B cell (primary cell): ENCODE measurements at places on chromosomes 16 and 17. TPM values are rescaled to one million over a fixed set of nuclear protein-coding genes. Genes with fewer than 3 reads are reported as not detected.

GRCh38 chr16:73228649-73229048, 180.7 kb upstream of the ZFHX3 start:
- no peak for DNase-seq

DNA sequence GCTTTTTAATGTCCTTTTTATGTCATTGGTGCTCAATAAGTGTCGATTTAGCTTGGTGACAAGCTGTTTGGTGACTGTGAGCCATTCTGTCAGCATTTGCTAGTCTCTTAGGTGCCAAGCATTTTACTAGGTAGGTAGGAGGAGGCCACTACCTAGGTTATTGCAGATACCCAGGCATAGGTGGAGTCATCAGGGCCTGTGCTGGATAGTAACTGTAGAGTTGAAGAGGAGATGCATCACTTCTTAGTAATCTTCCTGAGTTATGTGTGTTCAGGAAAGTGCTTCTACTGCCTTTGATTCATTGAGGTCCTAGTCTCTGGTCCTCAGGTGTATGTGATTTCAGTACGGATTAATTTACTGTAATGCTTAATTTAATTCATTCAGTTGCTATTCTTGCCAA, 17.7 kb downstream of the USP10 start:
- DNase-seq: no peak

DNA sequence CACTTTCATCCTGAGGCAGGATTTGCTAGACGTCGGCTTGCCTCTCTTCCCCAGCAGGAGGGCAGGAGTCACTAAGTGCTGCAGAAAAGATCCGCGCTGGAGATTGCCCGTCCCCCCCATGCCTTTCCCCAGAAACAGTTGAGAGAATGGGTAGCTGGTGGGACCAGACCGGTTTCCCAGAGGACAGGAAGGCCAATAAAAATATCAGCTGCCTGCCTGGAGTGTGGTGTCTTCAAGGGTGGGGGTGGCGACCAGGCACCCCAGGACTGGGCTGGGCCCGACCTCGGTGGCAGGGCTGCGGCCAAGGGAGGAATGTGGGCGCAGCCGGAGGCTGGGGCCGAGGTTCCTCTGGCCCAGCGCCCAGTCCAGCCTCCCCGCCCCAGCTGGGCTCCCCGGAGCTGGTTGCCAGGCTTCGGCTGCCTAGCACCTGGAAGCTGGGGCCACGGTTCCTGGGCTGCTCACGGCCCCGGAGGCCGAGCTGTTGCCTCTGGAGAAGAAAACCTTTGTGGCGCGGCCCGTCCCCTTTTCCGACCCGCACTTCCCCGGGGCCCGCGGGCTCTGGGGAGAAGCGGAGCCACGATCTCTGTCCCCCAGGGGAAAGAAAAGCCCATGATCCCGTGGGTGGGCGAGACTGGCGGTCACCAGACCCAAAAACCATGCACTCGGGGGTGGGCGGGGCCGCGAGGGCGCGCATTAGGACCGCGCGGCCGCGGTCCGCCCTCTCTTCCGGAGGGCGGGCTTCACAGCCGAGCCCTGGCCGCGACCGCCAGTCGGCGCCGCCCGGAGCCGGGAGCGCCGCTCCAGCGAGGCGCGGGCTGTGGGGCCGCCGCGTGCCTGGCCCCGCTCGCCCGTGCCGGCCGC, at the start of gene TRAF4:
Gene TRAF4, plus strand, starts transcription at position 769 of the 861 bp plus-strand sequence. CDS start 102 bp downstream, outside the sequence.
- peak; percentile 94 for DNase-seq

DNA sequence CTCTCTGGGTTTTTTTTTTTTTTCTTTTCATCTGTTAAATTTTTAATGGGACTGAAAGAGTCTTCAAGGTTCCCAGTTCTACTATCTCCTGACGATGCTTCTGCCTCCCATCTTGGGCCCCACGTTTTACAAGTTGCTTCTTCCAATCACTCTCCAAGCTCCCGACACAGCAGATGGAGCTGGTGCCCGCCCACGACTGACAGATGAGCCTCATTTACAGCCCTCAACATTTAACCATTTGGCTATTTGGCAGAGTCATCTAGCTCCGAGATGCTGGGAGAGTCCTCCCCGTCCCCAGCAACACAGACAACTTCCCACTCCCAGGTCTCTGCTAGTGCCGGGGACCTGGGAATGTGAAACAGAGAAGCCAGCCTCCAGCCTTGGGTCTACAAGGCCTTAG, 276.9 kb downstream of the SHISA9 start:
- DNase-seq: no peak

DNA sequence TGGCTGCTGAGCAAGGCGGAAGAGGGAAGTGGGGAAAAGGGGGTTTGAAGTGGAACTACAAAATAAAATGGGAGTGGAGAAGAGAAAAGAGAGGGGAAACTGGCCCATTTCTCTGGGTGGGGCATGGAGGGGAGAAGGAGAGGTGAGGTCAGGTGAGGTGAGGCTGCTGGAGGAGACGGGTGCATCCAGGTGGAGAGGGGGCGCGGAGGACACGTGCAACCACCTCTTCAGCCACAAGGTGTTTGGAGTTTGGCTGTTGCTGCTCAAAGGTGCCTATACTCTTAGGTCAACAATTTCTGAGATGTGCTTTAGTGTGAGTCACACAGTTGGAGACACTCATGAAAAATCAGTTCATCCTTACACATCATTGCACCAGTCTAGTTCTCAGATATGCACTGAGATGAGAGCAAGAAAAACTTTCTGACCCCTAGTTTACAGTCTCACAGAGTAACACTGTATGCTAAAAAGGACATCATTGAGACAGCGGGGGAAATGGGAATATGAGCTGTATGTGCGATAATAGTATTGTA, 4.8 kb downstream of the SLC6A4 start:
- no peak for DNase-seq

- peak; percentile 67 for DNase-seq
Measured at GRCh38 chr17:74742153-74742515, 5.1 kb downstream of the RAB37 start.

DNA sequence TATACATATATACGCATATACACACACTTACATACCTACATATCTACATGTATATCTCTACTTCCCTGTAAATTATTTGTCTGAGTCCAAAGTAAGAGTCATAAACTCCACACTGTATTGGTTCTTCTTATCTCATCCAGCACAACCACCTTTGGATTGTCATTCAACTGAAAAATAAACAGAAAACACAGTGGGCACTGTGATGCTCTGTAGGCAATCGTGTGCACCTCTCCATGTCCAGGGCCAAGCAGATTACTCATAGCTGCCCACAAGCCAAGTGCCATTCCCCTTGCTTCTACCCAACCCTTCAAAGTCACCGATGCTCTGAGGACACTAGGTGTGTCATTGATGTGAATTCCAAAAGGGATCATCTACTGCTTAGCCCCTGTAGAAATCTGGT, 12.9 kb upstream of the TEKT3 start:
- no peak for DNase-seq

DNA sequence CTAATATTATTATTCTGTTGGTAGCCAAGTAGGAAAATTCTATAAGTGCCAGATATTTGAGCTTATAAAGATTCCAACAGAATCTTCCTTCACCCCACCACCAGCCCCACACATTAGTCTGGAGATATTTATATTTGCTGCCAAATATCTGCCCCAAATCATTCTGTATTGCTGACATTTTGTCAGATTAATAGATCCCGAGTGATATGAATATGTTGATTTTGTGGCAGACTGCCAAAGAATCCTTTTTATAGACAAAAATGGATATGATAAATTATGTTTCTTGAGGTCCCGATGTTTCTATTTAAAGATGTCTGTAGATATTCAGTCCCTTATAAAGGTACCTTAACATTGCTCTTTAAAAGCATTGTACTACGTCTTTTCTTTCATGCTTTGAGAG, 162.2 kb upstream of the KCNJ16 start:
- DNase-seq: no peak

GRCh38 chr17:6496640-6497441, 52.6 kb downstream of the PIMREG start:
- DNase-seq: peak; percentile 14

GRCh38 chr17:1005361-1005946, 8.5 kb downstream of the TIMM22 start:
- DNase-seq: no peak

DNA sequence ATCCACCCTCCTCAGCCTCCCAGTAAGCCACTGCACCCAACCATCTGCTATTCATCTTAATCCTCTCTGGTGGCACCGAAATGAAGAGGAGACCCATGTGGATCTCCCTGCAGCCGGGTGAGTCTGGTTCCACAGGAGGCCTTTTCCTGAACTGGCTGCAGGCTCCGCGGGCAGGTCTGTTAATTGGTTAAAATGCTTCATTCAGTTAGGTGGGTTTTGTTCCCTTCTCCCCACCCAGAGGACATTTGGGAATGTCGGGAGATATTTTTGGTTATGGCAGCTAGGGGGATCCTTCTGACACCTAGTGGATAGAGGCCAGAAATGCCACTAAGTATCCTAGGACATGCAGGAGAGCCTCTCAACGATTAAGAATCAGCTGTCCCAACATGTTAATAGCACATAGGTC, 16.7 kb downstream of the C16orf54 start:
- peak; percentile 35 for DNase-seq

DNA sequence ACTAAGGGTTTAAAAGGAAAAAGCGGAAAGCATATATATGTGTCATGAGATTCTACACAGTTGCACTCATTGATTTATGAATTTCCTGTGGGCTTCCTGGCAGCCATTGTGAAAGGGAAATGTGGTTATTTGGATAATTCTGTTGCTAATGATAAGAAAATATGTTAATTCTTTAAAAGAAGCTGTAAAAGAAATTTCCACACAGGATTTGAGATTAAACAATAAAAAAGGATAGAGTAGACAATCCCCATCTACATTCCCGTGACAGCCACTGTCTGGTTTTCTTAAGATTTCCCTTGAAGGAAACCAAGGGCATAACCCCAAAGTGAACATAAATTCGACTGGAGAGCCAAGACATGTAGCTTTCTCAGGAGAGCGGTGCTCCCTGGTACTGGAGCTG, 397.5 kb downstream of the CPPED1 start:
- DNase-seq: no peak

DNA sequence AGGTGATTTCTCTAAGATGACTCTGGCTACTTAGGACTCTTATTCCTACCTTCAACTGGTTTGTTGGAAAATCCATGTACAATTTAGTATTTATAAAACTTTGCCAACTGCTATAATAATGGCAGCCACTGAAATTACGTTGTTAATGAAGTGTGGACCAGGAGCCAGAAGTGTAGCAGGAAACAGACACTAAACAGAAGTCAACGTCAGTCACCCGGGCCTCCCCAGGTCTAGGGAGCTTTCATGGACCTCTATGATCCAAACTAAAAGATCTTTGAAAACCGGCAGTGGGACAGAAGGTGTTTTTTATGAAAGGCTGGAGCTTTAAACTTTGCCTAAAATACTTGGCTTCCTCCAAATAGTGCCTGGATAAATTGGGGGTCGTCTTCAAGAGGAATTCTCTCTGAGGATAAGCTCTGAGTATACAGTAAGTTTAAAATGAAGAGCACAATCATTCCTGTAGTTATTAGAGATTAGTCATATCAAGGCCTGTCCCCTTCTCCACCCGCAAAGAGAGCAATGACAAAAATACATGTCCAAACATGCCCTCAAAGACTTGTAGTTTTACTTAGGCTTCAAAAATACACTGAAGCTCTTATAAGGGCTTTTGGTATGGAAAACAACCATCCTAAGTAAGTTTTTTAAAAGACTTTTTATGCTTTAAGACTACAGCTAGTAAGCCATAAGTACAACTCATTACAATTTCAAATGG, 34.6 kb downstream of the DCUN1D3 start:
- DNase-seq: no peak

- no peak for DNase-seq
Measured at GRCh38 chr17:19769946-19770652, 22.0 kb upstream of the ALDH3A1 start.

DNA sequence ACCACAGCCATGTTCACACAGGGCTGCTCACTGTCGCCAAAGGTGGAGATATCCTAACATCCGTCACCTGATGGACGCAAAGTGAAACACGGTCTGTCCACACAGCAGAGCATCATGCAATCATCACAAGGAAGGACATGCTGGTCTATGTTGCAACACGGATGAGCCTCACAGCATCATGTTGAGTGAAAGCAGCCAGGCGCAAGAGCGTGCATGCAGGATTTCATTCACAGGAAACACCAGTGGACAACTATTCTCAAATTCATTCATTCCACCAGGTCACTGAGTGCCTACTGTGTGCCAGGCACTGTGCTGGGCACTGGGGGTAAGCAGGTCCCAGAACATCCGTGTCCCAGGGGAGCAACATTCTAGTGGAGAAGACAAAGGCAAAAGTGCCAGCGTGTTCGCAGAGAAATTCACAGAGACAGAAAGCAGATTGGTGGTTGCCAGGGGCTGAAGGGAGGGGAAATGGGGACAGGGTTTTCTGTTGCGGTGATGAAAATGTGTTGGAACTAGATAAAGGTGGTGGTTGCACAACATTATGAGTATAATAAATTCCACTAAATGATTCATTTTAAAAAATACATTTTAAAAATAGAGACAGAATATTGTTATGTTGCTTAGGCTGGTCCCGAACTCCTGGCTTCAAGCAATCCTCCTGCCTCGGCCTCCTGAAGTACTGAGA, 22.7 kb upstream of the KCNJ12 start:
- no peak for DNase-seq

DNA sequence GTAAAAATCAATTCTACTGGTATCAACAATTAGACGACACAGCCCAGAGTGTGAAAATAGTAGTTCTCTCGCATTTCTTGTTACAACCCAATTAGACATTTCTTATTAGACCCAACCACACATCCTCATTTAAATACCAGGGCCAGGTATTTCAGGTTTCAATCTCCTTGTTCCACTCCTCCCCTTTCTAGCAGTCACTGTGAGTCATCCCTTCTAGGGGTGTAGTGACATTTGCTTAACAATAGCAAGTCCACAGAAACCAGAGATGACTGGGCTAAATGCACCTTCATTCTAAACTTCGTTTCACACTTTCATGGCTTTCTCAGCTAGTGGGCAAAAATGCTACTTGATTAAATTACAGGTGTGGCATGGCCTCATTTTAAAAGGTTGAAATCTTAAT, 116.9 kb upstream of the CACNG3 start:
- DNase-seq: no peak

DNA sequence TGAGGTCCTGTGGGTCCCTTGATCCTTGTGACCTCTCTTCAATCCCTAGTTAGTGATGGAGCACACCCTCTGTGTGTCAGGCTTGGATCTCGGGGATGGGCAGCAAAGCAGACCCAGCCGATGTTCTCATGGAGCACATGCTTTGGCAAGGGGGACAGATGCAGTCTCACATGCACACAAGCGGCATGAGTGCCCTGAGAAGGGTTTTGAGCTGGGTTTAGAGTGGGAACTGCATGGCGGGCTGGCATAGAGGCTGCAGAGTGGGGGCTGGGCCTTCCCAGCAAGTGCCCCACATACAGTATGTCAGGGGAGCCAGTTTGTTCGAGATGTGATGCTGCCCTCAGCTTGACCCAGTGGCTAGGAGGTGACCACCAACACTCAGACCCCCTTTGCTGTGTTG, 41.6 kb downstream of the B9D1 start:
- no peak for DNase-seq

Gene P2RX5
- 405 and 410 TPM in 2 replicates for total RNA-seq

Gene TMEM88
- total RNA-seq: 5.1 and 6.0 TPM in 2 replicates

Gene MYH1
- not detected in 2 replicates for total RNA-seq

Gene MED13
- total RNA-seq: 120 and 128 TPM in 2 replicates

Gene C1QL1
- not detected in 2 replicates for total RNA-seq

Gene SOST
- not detected in 2 replicates for total RNA-seq

Gene TEKT1
- total RNA-seq: not detected in 2 replicates

Gene SKAP1
- total RNA-seq: 33.1 TPM in 2 replicates

Gene CLEC3A
- total RNA-seq: not detected in 2 replicates

Gene STAT5A
- 104 and 110 TPM in 2 replicates for total RNA-seq

Gene SPATA33
- 12.6 and 15.0 TPM in 2 replicates for total RNA-seq

Gene CACNG5
- total RNA-seq: not detected in 2 replicates

Gene CIBAR2
- total RNA-seq: not detected in 2 replicates

Gene ITGAX
- total RNA-seq: 48.0 and 51.7 TPM in 2 replicates

Gene IL21R
- 28.5 and 31.6 TPM in 2 replicates for total RNA-seq

Gene JUP
- 56.1 and 63.3 TPM in 2 replicates for total RNA-seq
